Stimulated activated naive CD4-positive, alpha-beta T cell treated with Interleukin-2 at 50 U/mL for 16 hours (primary cell): ENCODE measurements at places on chromosomes 11 and 22.
A peak's percentile ranks its signal among the peaks of the same experiment; 100 is the strongest.

- DNase-seq, result no peak
Measured at GRCh38 chr11:35148163-35148837, 9.3 kb downstream of the CD44 start.

DNA sequence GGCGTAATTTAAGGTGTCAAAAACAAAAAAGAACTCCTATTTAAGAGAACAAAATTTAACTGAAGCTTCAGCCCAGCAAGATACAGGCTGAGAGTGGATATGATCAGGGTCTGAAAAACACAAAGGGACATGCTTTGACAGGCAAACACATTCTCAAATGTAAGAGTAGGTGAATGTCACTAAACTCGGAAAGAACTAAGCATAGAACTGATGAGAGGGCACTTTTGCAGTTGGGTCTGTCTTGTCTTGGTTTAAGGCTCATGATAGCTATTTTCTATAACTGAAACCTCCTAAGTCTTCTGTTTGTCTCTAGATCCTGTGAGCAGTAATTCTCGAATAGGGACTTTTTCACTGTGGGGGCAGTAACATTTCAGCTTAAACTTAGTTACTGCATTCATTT is 27.0 kb downstream of the F2 start:
- DNase-seq, result no peak

DNA sequence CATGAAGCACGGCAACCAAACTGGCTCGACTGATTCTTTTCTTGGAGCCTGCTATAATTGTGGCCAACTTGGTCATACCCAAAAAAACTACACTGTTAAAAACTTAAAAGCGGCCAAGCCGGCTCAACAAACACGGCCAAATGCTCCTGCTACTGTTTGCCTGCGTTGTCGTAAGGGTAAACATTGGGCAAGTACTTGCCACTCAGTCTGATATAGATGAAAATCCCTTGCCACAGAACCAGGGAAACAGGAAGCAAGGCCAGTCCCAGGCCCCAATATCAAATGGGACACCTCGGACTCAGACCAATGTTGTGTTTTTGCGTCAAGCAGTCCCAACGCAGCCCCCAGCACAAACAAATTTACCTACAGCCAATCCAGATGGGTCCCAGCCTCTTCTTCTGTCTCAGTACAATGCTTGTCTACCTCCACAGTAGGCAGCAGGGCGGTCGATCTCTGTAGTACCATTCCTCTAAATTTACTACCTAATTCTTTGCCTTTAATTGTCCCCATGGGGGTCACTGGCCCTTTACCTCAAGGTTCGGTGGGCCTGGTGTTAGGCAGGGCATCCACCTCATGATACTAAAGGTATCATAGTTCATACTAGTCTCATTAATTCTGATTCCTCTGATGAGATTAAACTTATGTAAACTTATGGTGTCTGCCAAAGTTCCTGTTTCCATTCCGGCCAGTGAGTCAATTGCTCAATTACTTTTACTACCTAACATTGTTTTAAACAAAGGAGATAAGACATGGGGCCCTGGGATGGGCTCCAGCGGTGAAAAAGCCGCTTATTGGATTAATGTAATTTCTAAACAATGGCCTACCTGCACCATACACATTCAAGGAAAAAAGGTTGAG is 3.7 kb upstream of the COMT start:
- no peak for DNase-seq

GRCh38 chr22:45599836-45600577 is 71.6 kb upstream of the ATXN10 start:
- DNase-seq, result no peak

- no peak for DNase-seq
Measured at GRCh38 chr11:32643526-32643925, 59.9 kb downstream of the EIF3M start.

DNA sequence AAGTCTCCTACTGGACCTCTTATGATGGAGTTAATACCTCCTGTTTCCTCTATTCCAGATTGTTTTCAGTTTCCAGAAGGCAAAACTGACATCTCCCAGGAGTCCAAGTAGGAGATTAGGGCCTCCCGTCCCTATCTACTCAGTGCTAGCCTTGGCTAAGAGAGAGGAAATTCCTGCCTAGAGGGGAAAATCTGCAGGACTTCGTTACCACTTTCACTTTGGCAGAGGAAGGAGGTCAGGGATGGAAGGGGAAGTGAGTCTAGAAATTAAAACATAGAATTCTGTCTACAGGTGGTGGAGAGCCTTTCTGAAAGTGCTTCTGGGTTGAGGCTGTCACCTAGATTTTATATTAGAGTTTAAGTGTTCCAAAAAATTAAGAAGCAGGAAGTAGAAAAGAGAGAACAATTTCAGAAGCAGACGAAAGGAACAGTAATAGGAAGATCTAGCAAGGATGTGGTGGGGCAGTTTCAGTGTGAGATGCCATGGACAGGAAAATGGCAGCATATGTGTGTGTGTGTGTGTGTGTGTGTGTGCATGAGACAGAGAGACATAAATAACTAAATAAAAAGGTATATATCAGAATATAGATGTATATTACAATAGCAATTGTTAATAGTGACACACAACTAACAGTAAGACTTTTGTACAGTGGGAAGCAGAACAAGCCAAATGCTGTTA is 2.4 kb upstream of the TRIM68 start:
- peak; percentile 0 for DNase-seq

- no peak for DNase-seq
Measured at GRCh38 chr11:15780382-15780781, 576.0 kb downstream of the SOX6 start.

- DNase-seq, result no peak
Measured at GRCh38 chr11:8608652-8609051, 14.6 kb upstream of the STK33 start.

GRCh38 chr11:85589373-85589772 is 37.8 kb downstream of the DLG2 start:
- DNase-seq, result no peak

GRCh38 chr11:105298174-105298573 is 158.6 kb upstream of the CARD18 start:
- no peak for DNase-seq

DNA sequence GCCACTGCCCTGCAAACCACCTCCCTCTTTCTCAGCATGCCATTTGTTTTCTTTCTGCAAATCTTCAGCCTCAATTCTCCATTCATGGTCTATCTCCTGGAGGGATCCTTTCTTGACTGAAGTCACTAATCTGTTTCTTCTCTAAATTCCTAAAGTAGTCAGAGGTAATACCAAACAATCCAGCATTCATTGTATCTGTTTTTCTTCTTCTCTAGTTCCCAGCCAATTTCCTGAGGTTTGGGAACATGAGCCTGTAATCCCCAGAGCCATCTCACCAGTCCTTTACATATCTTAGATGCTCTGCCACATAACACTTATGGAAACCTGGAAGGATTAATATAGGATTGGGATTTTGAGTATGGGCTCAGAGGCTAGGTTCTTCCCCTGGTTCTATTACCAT is 86.5 kb downstream of the MICAL2 start:
- no peak for DNase-seq

- no peak for DNase-seq
Measured at GRCh38 chr11:75567971-75568370, 5.9 kb downstream of the SERPINH1 start.

DNA sequence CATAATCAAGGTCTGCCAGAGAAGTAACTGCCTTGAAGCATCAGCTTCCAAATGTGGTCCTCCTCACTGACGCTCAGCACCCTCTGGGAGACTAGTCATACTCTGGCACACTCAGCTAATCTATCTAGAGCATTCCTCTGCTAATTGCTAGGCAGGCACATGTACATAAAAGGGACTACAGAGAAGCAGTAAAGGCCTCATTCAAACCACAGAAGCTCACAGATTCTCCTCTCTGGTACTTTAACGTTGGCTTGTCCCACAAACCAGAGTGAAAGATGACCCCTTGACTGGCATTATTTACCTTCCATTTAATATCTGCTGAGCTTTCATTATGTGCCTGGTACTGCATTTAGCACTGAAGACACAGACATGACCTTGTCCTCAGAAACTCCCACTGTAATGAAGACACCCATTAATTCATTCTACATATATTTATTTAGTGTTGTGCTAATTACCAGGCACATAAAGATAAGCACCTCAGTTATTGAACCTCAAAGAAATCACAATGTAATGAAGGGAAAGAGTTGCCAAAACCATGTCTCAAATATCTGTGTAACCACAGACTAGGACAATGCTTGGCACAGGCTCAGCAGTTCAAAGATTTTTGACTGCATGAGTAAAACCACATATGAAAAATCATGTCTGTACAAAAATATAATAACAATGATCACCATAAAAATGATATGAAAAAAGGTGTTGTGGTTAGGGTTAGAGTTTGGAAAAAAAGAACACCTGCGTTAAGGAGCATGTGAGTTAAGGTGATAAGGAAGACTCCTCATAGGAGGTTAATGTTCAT is 550.4 kb downstream of the DLG2 start:
- DNase-seq, result no peak

GRCh38 chr11:63843041-63843440 is 4.1 kb downstream of the MARK2 start:
- no peak for DNase-seq

GRCh38 chr22:49328118-49328475 is 499.6 kb downstream of the BRD1 start:
- DNase-seq, result no peak

DNA sequence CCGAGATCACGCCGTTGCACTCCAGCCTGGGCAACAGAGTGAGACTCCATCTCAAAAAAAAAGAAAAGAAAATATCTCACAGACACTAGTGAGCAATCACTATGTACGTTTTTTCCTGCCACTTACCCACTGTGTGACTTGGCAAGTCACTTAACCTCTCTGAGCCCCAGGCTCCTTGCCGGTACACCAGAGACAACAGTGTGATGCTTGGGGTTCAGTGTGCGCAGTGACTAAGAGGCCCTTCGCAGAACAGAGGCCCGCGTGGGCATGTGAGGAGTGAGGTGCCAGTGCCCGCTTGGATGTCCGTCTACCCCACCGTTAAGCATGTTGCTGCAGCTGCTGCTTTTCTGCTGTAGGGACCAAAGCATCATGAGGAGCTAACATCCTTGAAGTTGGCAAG is 6.7 kb downstream of the OAF start:
- DNase-seq, result no peak

DNA sequence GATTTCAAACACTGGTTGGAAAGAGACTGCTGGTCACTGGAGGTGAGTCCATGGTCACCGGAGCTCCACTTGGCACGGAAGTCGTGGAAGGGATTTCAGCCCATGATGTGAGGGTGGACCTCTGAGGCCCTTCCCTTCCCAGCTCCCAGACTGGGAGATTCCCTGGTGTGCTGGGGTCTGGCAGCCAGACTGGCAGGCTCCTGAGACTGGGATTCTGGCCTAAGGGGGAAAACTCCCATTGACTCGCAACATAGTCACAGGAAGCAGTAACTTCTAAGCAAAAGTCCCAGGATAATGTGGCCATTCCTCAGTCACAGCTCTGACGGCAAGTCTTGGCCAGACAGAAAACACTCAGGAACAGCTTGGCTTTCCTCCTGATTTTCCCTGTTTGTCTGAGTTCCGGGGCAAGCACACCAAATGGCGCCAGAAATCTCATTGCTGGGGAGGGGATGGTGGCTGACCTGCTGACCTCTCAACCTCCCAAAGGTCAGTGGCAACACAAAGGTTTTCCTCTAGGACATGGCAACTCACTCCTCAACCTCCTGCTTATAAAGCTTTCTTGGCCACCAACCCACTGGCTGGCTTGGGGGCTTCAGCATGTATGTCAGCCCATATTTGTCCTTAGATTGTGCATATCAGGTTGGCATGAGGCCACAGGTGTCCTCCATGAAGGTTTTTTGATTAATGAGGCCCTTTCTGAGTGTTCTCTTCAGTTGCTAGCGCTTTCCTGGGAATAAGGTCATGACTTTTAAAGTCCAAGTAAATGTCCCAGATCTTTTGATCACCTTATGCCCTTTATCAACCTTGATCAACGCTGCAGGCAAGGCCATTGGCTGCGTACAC is 99.5 kb downstream of the CCDC81 start:
- no peak for DNase-seq

GRCh38 chr11:61004180-61004611 is 32.7 kb downstream of the CD6 start:
- DNase-seq, result peak; percentile 34

DNA sequence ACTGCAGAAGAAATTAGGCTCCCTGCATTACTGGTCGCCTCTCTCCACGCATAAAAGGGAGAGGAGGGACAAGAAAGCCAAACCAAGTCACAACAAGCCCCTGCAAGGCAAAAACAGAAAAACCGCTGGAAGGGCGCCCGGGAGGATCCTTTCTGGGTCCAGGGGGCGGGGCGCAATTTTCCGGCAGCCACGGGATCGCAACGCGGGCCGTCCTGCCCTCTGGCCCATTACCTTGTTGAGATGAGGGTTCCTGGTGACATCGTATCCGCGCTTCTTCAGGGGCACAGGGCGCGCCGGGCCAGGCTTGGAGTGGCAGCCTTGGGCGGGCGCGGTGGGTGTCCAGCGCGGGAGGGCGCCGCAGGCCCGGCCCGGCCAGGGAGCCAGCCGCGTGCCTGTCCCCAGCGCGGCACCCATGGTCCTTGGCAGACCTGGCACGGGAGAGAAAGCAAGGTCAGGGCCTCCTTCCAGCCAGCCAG is 847 bp downstream of the ME3 start:
- DNase-seq, result peak; percentile 14

- no peak for DNase-seq
Measured at GRCh38 chr11:23948851-23949250, 548.0 kb upstream of the LUZP2 start.

DNA sequence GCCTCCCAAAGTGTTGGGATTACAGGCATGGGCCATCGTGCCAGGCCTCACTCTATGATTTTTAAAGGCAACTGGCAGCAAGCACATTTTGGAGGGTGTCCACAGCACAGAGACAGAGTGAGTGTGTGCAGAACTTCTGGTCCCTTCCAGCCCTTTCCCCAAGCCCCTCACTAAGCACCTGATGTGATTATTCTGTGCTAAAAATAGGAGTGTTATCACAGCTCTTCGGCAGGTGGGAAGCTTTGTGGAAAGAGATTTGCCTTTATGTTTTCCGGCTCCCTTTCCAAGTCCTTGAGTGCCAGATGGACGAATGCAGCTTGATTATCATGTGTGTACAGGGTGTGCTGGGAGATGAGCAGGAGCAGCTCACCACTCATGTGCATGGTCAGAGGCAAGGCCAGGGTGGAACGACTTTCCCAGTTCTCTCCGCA is 310.8 kb downstream of the DDX10 start:
- DNase-seq, result no peak

- no peak for DNase-seq
Measured at GRCh38 chr11:27757953-27758352, 57.7 kb upstream of the BDNF start.

DNA sequence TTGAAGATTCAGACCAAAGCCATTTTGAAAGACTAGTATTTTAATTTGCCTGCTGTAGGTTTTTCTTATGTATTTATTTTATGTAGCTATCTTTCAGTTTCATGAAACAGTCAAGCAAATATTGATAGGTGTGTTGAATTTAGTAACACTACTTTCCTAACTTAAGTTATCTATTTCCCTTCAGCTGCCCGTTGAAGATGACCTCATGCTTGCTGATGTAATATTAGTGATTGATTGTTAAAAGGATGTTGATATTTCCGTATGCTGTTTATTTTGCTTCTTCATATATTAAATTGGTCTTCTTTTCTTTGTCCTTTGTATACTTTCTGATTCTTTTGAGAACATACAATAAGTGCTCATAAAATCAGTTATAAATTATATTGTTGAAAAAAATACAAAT is 86.8 kb upstream of the CHORDC1 start:
- DNase-seq, result no peak
